ENCODE measurements at places on chromosomes 3 and 15.
A peak's percentile ranks its signal among the peaks of the same experiment; 100 is the strongest.

GRCh38 chr15:80099241-80099640, 39.8 kb downstream of the ZFAND6 start:
- DNase-seq = no peak

GRCh38 chr3:41176596-41176995, 22.7 kb upstream of the CTNNB1 start:
- DNase-seq = no peak

DNA sequence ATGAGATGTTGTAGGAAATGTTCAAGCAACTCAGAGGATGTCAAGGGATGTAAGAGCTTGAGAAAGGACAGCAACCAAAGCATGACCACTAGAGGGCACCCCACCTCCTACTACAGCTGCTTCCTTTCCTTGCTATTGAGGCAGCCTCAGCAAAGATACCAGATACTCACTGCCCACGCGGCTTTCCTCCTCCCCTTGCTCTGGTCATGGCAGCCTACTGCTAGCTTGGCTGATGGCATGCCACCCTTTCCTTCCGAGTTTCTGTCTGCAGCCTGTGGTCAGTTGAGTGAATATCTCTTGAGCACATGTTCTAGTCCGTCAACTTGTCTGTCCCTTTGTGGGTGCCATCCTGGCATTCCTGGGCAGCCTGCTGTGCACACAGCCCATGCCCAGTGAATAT, 4.4 kb upstream of the CXCR6 start:
- DNase-seq = peak; percentile 94

DNA sequence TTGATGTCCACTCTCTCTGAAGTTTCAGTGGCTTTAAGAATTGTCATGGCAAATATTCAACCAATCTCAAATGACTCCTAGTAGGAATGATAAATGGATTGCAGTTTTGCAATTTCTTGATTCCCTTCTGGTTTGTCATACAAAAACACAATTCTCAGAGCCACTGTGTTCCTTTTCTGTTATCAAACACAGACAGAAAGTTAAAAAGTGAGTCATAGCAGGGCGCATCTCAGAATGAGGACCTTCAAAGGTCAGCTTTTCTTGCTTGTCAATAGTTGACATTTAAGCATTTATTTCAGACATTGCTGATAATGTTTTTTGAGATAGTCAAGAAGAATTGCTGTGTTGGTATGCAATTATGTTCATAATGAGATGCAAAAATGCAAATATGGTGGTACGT, 405.9 kb downstream of the NR2F2 start:
- DNase-seq = no peak

DNA sequence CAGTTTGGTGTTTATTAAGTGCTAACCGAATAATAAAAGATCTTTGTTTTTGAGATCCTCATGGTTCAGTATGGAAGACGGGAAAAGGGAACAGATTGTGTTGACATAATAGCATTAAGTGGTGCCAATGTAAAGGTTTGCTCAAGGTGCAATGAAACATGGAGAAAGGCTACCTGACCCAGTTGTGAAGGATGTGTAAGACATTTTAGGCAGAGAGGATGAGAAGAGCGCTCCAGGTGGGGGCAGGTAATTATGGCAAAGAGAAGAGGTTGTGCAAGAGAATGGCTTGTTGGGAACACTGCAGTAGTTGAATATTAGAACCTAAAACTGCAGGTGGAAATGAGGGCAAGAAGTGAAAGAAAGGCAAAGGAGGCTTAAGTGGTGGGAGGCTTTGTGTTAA, 140.8 kb downstream of the DIPK2A start:
- no peak for DNase-seq

DNA sequence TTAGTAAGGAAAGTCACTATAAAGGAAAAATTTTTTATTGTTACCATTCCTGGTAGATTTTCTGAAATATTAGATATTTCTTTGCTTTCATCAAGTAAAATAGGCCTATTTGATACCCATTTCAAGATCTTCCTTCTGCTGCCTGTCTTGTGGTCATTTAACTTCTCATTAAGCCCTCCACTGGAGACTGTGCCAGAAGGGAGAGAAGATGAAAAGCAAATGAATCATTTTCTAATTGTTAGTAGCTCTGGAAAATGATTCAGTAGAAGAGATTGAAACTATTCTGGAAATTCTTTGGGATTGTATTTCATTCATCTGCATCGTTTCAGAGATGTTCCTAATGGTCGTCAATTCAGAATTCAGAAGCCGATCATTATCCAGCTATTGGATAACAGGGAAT, 3.2 kb downstream of the KCTD6 start:
- DNase-seq = no peak

- no peak for DNase-seq
Observed at GRCh38 chr3:71109241-71109976, 474.1 kb downstream of the FOXP1 start.

- DNase-seq = no peak
Observed at GRCh38 chr3:3516996-3517395, 282.2 kb upstream of the LRRN1 start.

DNA sequence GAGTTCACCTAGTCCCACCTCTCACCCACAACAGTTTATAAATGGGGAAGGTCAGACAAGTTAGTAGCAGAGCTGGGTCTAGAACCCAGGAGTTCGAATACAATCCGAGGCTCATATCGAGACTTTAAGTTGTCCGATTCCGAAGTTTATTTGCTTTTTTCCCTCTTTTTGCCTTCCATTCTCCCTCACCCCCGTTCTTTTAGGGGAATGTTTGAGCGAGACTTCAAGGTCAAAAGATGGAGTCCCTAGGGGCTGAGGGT, 7.3 kb downstream of the BCL6 start:
- DNase-seq = no peak

DNA sequence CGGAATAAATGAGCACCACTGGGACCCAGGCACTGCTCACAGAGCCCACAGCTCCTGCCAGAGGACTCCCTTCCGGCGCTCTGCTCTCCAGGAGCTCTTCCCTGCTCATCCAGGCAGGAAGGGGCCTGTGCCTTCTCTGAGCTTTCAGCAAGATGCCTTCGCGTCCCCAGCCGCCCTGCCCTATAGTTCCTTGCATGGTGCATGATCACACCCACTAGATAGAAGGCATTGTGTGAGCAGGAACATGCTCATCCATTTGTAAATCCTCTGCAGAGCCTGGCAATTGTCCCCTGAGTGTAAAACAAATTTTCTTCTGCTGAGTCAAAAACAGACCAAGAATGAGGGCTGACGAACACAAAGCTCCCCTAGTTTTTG, 181.6 kb downstream of the MEGF11 start:
- DNase-seq = no peak

DNA sequence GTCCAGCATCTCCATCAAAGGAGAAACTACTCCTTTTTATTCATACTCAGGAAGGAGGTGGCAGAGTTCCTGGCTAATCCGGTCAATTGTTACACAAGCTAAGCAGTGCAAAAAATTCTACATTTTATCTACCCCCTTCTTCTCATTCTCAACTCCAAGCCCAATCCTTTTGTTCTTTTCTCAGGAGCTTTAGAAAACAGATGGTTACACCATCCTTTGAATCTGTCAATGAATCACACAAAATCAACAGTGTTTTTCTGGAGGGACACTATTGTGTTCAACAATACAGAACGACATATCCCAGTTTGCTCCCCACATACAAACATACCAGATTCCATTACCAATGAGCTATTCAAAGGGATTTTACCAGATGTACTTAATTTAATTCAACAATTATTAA, 362.1 kb downstream of the MAGI1 start:
- DNase-seq = no peak

GRCh38 chr3:122230174-122230573, 46.7 kb downstream of the CASR start:
- no peak for DNase-seq

DNA sequence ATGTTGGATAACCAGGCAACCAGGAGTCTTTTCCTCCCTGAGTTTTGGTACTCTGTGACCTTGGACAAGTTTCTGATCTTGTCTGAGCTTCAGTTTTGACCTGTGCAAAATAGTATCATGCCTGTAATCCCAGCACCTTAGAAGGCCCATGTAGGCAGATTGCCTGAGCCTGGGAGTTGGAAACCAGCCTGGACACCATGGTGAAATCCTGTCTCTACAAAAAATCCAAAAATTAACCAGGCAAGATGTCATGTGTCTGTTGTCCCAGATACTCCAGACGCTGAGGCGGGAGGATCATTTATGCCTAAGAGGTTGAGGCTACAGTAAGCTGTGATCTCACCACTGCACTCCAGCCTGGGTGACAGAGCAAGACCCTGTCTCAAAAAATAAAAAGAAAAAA, 114.8 kb downstream of the IL12A start:
- DNase-seq = no peak

GRCh38 chr15:40097968-40098476, 10.7 kb downstream of the BMF start:
- DNase-seq = peak; percentile 81

DNA sequence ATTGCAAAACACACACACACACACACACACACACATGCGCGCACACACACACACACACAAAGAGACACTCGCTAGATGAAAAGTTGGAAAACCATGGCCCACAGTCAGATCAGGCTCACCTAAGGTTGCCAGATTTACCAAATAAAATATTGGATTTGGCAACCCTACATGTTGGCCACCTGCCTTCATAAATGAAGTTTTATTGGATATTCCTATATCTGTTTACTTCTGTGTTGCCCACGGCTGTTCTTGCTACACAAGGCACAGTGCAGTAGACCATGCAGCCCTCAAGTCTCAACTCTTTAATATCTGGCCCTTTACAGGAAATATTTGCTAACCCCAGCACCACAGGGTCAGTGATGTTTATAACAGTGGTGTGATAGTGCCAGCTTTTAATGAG, 445.0 kb upstream of the PROK2 start:
- DNase-seq = no peak

DNA sequence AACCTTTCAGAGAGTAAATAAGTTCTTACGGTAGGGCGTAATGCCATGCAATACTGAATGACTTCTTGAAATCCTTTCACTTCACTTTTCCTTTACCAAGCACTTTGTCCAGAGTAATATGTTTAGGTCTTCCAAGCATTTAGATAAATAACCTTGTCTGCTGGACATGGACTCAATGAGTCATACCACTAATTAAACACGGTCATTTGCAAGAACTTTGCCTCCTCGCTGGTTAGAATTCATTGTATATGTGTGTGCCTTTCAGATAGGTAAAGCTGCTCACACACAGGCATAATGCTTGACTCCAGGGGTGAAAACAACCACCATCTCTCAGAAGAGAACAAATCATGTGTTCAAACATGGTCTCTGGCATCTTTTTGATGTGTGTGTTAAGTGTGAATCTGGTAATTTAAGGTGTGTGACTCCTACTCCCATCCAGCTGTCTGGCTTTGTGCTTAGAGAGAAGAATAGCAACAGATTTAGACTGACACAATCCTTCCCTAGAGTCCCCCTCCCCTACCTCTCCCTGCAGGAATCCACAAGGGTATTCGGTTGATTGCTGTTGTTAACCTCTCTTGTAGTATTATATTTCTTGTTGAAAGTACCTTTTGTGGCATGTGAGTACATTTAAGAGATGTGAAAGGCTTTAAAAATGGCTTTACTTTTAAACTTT, 419.0 kb downstream of the CNTN4 start:
- no peak for DNase-seq

DNA sequence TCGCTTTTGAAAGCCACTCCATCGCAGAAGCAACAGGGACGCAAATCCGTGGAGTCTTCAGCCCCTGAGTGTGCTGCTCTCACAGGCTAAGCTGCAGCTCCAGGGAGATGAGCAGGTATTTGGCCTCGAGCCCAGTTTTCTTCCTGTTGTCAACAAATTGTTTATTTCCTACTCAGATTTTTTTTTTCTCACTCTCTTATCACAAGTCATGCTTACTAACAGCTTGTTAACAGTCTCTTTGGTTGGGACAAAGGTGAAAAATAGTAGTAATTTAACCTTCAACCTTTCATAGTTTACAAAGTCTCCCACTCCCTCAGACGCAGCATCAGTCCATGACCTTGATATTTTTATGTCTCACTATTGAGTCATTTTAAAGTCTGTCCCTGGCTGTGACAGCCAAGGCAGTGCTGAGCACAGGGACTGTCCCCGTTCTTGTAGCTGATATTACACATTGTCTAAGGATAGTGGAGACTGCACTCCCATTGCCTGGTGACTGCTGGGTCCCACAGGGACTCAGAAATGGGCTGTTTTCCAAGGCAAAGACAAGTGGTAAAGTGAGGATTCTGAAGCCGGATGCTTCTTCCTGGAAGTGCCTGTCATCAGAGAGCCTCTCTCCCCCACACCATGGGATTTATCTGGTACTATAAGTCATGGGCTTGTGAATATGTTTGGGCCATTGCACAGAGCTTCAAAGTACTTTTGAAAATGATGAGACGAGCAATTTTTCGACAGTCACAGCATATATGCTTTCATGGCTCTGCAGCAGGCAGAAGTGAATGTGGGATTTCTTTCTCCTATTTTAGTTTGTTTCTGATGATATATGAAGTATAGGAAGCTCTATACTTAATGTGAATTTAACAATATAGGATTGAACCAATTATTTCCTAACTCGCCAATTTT, 59.8 kb upstream of the UNC13C start:
- no peak for DNase-seq

DNA sequence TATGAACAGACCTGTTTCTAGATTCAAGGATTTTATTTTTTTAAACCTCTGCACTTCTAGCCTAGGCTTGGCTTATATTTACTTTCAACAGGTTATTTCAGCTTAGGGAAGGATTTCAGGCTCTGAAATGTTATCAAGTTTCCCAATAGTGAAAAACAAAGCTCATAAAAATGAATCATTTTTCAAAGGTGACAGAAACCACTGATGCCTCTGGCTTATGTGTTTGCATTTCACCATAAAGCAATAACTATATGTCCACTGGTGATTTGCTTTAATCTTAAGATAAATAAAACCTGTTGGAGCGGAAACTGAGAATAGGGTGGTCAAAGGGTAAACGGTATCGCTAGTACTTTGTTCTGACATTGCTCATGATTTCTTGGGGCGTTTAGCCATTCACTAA, 141.2 kb upstream of the LRIG1 start:
- no peak for DNase-seq

DNA sequence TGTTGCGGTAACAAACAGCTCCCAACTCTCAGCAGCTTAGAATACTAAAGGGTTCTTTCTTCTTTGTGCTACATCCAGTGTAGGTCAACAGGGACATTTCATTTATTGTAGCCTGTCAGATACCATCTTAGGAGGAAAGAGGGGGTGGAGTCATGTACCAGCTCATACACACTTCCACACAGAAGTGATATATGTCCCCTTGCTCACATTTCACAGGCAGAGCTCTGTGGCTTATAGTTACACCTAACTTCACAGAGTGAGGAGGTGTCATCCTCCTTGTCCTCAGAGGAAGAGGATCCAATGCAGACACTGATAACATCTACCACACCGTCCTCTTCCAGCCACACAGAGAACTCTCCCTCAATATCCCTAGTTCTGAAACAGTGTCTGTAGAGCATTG, 247.2 kb downstream of the SLCO3A1 start:
- DNase-seq = no peak

GRCh38 chr3:39927479-39927878, 118.1 kb downstream of the MYRIP start:
- no peak for DNase-seq

DNA sequence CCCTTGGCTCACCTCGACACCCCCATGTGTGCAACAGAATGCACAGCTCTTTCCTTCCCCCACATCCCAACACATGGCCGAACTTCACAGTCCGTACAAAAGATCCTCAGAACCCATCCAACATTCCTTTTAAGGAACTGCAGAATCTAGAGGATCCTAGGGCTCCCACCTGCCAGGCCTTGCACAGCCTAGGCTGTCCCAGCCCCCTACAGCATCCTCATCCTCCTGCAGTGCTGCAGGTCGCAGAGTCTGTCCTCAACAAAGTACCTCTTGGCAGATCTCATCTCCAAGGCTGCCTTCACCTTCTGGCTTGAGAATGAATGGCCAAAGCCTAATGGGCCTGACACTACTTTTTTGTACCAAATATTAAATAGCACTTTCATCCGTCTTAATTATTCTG, 19.8 kb downstream of the PRR23E start:
- no peak for DNase-seq
